ENCODE measurements at places on chromosomes 6 and 20.

GRCh38 chr6:21596145-21596948, 2.8 kb downstream of the SOX4 start:
- DNase-seq, result peak; percentile 68

DNA sequence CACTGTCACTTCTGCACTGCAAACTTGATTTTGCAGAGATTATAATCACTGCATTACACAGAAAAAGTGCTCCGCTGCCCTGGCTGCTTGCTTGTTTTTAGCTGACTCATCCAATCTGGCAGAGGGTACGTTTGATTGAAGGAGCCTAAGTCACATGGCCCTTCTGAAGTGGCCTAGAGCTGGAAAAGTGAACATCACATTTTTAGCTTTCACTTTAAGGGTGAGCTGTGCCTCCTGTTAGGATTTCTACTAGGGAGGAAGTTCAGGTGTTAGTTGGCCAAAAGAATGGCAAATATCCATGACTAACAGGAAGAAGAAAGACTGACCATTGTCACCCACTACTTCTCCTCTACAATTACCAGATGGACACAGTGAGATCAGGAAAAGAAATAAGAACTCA, 889.1 kb upstream of the MAP3K7 start:
- DNase-seq, result no peak

GRCh38 chr20:63736893-63737694, 630 bp downstream of the LIME1 start:
- peak; percentile 89 for DNase-seq

DNA sequence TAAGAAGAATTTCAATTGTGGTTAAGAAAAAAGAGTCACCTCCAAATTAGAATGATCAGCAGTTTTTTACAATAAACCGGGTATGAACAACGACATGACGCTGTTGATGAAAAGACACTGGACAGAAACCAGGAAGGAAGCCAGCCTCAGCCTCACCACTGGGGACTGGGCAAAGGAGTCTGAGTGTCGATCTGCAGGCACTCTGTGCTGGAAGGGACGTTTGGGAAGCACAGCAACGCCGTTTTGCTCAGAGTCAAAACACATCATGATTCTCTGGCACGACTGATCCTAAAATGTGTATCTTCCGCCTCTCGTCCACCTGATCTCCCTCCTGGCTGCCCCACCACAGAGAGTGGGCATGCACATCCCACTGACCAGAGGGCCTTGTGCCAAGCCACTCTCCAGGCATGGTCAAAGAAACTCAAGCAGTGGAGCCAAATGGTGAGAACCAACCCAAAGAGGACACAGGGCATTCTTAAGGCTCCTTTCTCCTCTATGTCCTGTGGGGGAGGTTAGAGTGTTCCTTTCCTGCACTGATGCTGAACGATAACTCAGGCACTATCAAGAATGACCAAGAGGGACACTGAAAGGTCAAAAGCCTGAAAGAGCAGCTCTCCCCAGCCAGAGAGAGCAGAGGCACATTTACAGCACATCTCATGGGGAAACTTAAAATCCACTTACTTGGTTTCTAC, 68.8 kb downstream of the AGPAT4 start:
- DNase-seq, result no peak

- no peak for DNase-seq
Observed at GRCh38 chr20:17463711-17464110, 67.5 kb downstream of the BFSP1 start.

- no peak for DNase-seq
Observed at GRCh38 chr20:8774412-8774811, 294.5 kb upstream of the PLCB4 start.

DNA sequence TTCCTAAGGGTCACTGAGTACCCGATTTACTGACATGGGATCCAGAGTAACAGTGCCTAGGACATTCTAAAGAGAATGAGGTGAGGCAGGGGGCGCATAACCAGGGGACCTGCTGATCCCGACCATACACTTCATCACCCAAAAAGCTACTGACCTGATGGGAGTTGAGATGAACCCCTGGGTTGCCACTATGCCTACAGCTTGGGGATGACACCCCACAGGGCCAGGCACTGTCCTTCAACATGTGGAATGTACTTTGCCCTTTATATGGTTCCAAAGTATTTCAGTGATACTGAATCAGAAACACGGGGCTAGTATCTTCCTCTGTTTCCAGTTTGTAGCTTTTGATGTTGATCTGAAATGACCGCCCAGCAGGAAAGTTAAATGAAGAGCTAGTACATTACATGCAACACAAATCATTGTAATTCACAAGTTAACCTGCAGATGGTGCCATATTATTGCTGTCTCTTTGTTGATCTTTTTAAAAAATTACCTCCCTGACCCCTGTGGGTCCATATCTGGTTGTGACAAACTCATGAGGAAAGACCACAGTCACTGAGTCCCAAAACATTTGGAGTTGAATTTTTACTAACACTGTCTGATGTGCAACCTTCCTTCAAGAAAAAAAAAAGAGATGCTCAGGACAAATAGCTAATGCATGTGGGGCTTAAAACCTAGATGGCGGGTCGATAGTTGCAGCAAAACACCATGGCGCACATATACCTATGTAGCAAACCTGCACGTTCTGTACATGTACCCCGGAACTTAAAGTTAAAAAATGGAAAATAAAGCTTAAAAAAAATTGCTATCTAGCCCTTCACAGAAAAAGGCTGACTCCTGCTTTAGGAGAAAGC, 42.7 kb upstream of the GCNT2 start:
- no peak for DNase-seq

- no peak for DNase-seq
Observed at GRCh38 chr6:71326611-71327010, 38.0 kb downstream of the OGFRL1 start.

GRCh38 chr6:14509120-14509519, 391.5 kb downstream of the CD83 start:
- DNase-seq, result no peak

DNA sequence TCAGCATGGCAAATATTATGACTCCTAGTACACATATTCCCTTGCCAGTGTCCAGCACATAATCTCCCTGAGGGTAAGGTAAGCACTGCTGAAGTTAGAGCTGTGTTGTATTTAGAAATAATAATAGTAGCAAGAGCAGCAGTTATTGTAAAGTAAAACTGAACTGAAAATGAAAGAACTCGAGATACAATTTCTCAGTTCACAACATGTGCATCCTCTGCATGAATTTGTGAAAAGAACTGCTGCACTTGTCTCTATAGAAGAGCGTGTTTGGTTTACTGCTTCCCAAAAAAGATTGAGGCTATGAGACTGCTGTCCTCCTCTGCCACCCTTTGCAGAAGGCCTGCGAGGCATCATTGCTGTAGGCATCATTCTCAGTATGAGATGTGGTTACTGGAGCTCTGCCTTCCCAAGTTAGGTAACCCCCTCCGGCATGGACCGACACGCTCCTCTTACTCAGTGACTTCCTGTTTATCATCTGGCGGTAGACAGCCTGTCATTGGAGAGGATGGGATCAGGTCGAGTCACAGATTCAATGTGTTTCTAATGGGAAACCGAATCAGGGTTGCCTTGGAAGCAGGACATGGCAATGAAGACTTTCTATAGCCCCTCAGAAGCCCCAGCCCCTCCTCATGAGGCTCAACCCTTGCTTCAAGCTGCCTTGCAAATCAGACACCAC, 48.1 kb downstream of the SLC24A3 start:
- DNase-seq, result no peak

DNA sequence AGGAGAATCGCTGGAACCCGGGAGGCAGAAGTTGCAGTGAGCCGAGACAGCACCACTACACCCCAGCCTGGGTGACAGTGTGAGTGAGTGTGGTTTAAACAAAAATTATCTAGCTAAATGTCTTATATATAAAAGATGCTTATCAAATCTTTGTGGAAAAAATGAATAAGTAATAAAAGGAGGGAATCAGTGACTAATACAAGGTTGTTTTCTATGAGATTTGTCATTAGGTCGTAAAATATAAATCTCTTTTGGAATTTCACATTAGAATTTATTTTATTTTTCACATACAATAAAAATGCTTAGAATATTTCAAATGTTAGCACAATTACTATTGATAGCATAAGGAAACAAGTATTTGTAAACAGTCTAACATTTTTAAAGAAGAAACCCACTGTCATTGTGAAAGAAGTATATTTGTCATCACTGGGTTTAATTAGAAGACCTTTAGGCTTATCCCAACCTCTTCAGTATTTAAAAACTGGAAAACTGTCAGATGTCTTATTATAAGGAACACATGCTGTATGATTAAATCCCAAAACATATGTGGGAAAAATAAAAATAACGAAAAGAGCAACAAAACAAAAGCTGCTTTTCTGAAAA, 47.1 kb downstream of the ASCC3 start:
- DNase-seq, result no peak

GRCh38 chr6:165985806-165986299, 181.8 kb downstream of the TBXT start:
- DNase-seq, result no peak

- no peak for DNase-seq
Observed at GRCh38 chr6:4128072-4128471, 7.3 kb downstream of the ECI2 start.

DNA sequence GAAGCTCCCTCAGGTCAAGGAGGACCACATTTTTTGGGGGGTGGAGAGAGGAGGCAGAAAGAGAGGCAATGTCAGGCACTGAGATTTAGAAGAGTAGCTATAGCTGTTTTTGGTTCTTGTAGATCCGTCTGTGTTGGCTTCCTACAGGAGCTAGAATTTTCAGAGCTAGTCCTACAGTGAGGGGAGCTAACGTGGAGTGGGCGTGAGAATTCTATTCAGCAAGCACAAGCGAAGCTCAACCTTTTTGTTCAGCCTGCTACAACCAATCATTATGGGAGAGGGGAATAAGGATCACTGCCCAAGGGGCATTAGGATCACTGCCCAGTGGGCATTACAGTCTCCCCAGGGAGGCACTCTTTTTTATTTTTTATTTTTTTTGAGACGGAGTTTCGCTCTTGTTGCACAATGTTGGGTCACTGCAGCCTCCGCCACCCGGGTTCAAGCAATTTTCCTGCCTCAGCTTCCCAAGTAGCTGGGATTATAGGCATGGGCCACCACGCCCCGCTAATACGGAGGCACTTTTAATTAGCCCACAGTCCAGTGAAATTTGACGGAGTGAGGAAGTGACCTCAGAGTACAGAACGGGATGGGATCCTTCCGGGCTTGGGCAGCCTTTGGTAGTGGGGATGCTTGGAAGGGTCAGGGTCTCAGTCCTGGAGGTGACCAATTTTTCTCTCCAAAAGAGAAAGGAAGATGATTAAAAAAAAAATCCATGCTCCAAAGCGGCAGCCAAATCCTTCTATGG, 1.1 kb upstream of the PANK2 start:
- DNase-seq, result no peak

GRCh38 chr6:128167552-128167951, 266.7 kb upstream of the THEMIS start:
- DNase-seq, result no peak

- DNase-seq, result peak; percentile 17
Observed at GRCh38 chr6:168380956-168381605, 59.9 kb upstream of the SMOC2 start.

- no peak for DNase-seq
Observed at GRCh38 chr6:138897031-138897430, 91.0 kb downstream of the REPS1 start.

- no peak for DNase-seq
Observed at GRCh38 chr6:121886223-121886830, 450.9 kb downstream of the GJA1 start.

DNA sequence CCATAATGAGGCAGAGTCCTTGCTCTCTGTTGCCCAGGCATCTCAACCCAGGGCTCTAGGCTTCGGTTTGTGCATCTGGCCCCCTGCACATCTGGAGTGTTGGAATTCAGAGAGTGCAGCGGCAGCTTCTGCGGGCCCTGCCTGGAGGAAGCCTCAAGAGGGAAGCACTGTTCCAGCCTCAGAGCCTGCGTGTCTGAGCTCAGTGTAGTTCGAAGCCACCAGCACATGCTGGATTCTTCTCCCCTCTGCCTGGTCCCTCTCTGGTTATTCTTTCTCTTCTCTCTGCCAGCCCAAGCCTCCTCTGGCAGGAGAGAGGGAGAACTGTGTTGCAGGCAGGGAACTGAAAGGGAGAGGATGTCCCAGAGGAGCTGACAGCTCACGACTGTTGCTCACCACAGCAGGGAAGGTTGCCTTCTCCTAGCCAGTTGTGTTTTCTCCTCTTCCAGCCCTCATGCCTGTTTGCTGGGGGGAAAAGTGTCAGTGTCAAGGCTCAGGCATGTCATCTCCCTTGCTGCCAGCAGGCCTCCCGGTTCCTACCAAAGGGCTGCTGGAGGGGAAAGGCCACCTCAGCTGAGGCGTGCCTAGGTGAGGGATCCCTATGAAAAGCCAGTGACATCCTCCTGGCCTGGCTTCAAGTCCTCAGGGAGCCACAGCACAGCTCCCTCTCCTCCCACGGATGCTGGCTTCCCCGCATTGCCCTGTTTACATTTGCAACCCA, 126.0 kb upstream of the LRFN2 start:
- DNase-seq, result no peak

- DNase-seq, result no peak
Observed at GRCh38 chr6:164078532-164079274, 664.2 kb downstream of the QKI start.

DNA sequence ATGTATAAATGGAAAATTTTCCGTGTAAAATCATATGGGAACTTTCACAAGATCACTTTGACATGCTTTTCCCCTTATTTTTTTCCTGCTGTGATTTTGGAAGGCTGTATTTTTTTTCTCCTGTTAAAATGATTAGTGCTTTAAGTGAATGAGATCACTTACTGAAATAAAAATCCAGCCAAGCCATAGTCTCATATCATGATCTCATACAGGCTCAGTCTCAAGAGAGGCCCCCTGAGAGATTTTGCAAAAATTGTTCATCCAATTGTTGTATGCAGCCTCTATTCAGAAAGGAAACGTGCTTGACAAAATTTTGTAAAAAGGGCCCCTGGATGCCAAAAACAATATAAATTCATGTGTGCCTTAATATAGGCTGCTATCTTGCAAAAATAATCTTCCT, 528.2 kb downstream of the HDGFL1 start:
- no peak for DNase-seq

DNA sequence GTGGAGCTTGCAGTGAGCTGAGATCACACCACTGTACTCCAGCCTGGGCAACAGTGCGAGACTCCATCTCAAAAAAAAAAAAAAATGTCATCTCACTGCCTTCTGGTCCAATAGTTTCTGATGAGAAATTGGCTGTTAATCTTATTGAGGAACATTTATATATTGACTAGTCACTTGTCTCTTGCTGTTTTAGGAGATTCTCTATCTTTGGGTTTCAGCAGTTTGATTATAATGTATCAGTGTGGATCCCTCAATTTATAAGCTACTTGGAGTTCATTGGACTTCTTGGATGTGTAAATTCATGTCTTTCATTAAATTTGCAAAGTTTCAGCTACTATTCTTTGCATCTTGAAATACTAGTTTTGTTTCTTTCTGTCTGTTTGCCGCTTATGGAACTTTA, 11.2 kb downstream of the ZGPAT start:
- no peak for DNase-seq

Measured in RWPE2 (cell line).